ENCODE measurements at places on chromosomes 13 and 19. TPM values are rescaled to one million over a fixed set of nuclear protein-coding genes. Genes with fewer than 3 reads are reported as not detected.
A peak's percentile ranks its signal among the peaks of the same experiment; 100 is the strongest.

DNA sequence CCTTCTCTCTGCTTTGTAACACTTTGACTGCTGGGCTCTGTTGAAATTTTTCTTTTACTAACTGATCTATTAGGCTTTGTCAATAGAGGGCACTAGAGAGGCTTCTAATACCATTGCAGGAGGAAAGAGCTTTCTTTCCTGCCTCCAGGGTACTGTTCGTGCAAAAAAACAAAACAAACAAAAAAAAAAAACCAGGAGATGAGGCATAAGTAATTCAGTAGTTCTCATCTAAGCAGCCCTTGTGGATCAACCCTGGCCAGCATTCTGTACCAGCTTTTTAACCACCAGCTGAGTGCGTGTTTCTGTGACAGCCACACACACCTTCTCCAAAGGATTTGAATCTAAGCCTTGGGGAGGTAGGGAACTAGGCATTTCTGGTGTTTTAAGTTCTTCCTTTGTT lies 1707.6 kb upstream of the SLC10A2 start:
- DNase-seq: peak; percentile 37

GRCh38 chr19:9308091-9308770 lies 1.4 kb downstream of the ZNF699 start:
- DNase-seq: no peak

DNA sequence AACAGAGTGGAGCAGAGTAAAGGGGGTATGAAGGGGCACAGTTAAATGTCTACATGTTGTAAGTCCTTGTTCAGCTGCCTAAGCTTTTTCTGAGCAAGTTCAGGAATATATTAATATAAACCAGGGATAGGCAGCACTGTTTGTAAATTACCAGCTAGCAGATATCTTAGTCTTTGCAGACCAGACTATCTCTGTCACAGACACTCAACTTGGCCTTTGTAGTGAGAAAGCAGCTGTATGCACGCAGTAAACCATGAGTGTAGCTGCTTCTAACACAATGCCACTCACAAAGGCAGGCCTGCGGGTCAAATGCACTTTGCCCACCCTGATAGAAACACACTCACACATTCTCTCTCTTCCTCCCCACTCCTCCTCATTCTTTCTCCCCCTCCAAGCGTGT lies 1016.9 kb downstream of the UQCRFS1 start:
- DNase-seq: no peak

The FSD1 gene
- 15.5 TPM for total RNA-seq

- no peak for DNase-seq
Measured at GRCh38 chr19:28494461-28494860, 718.5 kb downstream of the UQCRFS1 start.
